RPMI8226 (cell line): ENCODE measurements at places on chromosomes 13 and 19.

GRCh38 chr13:106651442-106651841, 83.5 kb upstream of the ARGLU1 start:
- no peak for DNase-seq

- no peak for DNase-seq
Measured at GRCh38 chr13:65530688-65531087, 1699.4 kb downstream of the PCDH9 start.

GRCh38 chr19:41577144-41577830, 1.3 kb downstream of the CEACAM21 start:
- DNase-seq: no peak

- peak; percentile 3 for DNase-seq
Measured at GRCh38 chr19:44003461-44004009, 778 bp downstream of the ZNF230 start.

- no peak for DNase-seq
Measured at GRCh38 chr19:43457809-43458208, 7.6 kb downstream of the LYPD3 start.

DNA sequence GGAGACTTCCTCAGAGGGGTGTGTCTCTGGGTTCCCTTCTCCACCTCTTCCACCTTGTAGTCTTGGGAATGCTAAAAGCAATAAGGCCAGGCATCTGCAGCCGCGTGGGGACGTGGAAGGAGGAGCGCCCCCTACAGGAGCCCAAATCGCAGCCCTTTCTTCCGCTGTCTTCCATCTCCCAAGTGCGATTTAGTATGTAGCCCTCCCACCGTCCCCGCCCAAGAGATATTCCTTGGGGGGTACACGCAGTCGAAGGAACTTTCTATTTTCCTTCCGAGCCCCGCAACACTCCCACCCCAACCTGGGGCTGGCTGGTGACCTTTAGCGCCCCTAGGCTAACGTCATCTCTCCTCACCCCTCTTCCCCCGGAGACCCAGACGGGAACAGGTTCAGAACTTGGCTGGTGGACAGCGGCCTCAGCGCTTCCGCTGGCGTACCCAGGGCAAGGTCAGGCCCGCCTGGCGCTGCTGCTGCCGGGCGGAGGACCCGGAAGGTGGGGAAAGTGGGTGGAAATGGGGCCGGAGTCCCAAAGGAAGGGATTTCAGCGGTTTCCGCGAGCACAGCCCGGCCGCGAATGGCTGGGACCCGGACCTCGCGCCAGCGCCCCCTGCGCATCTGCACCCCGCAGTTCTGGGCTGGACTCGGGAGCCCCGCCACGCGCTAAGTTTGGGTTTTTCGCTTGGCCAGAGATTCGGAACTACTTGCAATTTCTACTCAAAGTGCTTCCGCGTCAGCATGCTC, 2.1 kb upstream of the PCDH8 start:
- peak; percentile 73 for DNase-seq

DNA sequence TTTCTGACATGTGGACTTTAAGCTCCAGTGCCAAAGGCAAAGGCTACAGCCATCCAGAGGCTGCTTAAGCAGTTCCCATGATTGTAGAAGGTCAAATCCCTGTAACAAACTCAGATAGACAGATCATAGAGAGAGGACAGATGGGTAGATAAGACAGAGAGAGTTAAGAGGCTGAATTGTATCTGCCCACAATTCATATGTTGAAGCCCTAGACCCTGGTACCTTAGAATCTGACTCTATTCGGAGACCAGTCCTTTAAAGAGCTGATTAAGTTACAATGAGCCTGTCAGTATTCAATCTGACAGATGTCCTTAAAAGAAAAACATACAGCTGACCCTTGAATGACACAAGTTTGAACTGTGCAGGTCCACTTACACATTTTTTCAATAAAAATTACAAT, 115.2 kb downstream of the RAP2A start:
- no peak for DNase-seq

GRCh38 chr13:36519432-36519831, 87.1 kb downstream of the CCNA1 start:
- DNase-seq: no peak

DNA sequence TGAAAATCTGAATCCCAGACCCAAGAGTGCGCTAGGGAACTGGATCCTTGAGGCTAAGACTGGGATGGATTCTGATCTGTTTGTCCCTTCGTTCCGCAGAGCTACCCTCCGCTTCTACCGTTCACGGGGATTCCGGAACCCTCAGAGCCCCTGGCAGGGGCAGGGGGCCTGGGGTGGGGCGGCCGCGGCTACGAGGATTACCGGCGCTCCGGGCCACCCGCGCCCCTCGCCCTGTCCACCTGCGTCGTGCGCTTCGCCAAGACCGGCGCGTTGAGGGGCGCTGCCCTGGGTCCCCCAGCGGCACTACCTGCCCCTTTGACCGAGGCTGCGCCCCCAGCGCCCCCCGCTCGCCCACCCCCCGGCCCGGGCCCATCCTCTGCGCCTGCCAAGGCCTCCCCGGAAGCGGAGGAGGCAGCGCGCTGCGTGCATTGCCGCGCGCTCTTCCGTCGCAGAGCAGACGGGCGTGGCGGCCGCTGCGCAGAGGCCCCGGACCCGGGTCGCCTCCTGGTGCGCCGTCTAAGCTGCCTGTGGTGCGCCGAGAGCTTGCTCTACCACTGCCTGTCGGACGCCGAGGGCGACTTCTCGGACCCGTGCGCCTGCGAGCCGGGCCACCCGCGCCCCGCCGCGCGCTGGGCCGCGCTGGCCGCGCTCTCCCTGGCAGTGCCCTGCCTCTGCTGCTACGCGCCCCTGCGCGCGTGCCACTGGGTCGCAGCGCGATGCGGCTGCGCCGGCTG, 7.1 kb downstream of the SPRED3 start:
- no peak for DNase-seq

DNA sequence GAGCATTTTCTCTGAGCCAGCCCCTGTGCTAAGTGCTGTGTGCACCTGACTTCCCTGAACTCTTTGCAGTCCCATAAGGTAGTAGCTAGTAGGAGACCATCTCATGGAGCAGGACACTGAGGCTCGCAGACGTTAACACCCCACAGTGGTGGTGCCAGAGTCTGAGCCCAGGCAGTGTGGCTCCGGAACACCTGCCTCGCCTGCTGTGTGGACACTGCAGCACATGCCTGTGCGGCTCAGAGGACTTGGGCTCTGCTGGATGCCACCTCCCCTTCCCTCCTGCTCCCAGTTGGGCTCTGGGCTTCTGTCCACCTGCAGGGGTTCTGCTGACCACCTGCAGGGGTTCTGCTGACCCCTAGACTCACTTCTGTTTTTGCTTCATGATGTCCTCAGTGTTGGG, 27.0 kb upstream of the SIGLEC11 start:
- DNase-seq: no peak

DNA sequence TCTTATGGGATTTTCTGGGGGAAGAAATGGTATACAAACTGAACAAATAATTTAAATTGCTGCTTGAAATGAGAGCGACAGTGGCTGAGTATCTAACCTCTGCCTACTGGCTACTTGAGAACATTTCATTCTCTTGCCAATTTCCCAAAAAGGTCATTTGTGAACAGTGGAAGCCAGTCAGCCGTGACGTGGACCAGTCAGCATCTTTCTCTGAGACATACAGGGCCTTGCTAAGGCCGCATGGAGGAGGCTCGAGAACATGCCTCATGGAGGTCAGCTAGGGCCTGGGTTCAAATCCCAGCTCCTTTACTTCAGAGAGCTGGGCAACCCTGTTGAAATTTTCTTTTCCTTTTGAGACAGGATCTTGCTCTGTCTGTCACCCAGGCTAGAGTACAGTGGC, 20.3 kb downstream of the ZC3H4 start:
- no peak for DNase-seq

DNA sequence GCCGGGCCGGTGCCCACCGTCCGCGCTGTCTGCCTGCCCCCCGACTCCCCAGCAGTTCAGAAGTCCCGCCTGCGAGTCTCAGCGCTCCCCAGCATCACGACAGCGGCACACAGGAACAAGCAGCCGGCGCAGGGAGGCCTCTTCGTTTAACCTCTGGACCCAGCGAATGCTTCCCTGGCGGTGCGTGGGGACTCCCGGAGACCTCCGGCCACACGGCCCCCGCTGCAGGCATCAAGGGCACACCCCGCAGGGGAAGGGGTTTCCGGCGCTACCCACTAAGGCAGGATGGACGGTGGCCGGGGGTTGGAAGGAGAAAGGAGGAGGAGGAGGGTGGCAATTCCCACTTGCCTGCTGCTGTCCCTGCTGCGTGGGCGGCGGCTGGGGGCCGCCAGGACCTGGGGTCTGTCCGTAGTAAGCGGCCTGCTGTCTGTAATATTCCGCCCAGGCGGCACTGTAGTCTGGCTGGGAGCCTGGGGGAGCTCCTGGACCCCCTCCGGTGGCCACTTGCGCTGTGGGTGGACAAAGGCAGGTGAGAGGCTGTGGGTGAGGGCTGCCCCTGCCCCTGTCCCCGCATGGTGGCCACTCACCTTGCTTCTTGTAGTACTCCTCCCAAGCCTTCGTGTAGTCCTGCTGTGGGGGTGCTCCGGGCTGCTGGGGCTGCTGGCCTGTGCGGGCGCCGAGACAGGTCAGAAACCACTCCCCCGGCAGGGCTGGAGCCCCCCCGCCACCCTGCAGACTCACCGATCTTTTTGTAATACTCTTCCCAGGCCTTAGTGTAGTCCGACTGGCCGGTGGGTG, 9.6 kb downstream of the KHSRP start:
- DNase-seq: no peak

- DNase-seq: no peak
Measured at GRCh38 chr13:95059306-95059705, 241.9 kb downstream of the ABCC4 start.

- DNase-seq: no peak
Measured at GRCh38 chr13:104650431-104650830, 1584.2 kb upstream of the SLC10A2 start.

DNA sequence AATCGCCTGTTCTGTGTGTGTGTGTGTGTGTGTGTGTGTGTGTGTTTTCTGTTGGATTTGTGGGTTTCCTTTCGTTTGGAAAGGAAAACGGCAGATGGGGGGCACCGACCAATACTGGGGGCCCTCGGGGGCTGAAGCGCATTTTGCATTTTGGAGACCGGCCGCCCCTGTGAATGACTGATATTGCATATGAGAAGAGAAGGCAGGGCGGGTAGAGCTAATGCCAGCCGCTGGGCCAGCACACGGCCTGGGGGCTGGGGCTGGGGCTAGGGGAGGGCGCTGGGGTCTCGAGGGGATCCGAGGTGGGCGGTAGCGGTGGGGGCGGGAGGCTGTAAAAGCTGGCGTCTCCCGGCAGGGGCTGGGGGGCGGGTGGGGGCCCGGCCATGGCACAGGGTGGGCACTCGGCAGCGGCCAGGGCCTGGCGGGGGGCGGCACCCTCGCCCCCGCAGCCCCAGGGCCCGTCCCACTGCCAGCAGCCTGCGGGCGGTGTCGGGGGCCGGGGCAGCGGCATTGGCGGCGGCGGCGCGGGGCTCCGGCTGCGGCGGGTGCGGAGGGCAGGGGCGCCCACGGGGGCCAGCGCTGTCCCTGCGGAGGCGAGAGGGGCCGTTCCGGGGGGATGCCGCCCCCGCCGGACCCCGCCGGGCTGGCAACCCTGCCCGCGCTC, 11.2 kb downstream of the ANO8 start:
- no peak for DNase-seq

DNA sequence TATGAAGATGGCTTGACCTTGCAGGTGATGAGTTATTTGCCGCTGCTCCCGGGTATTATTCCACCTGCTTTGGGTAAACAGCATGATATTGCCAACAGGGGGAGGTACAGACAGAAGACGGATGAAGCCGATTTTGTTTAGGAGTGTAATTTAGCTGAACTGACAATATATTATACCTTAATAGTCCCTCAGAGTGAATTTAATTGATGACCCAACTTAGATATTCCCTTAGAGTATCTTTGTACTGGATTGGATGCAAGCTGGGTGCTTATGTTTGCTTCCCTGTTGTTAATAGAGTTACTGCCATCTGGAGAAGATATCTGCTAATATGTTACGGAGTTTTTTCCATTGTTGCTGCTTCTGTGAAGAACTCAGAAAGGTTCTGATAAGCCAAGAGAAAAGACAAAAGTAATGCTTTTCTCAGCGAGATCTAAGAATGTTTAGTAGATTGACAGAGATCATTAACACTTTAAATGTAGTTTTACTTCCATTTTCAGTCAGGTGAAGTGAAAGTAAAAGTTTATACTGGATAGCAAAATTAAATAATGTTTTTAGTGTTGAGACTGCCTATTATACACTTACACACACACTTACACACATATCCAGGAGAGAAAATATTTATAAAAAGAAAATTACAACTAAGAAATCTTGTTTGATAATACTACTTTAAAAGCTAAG, 2220.8 kb upstream of the PCDH20 start:
- no peak for DNase-seq

GRCh38 chr13:97136418-97136817, 85.7 kb upstream of the MBNL2 start:
- no peak for DNase-seq

DNA sequence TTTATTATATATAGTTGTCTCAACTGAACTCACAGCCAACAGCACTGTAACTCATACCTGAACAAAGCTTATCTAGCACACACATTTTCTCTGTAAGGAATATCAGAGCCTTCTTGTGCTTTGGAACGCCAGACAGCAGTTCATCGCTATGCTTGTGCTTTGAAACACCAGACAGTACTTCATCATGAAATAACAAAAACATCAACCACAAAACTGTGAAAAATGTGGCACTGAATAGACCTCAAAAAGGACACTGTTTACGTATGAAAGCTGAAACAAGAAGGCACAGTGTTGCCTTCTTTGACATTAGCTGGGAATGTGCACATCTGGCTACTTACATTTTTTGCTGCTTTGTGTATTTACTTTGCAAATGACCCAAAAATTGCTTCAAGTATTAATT, 160.2 kb downstream of the PDS5B start:
- DNase-seq: no peak

GRCh38 chr13:112449545-112449930, 73.4 kb downstream of the SPACA7 start:
- no peak for DNase-seq

GRCh38 chr19:35320065-35320713, 8.8 kb upstream of the CD22 start:
- DNase-seq: no peak

GRCh38 chr13:98240135-98240534, 63.1 kb upstream of the RNF113B start:
- no peak for DNase-seq

GRCh38 chr13:39269411-39269810, 231.2 kb downstream of the NHLRC3 start:
- DNase-seq: no peak

GRCh38 chr19:14114854-14115253, 2.7 kb downstream of the PRKACA start:
- peak; percentile 62 for DNase-seq

- DNase-seq: no peak
Measured at GRCh38 chr13:107545946-107546502, 669.3 kb downstream of the LIG4 start.

DNA sequence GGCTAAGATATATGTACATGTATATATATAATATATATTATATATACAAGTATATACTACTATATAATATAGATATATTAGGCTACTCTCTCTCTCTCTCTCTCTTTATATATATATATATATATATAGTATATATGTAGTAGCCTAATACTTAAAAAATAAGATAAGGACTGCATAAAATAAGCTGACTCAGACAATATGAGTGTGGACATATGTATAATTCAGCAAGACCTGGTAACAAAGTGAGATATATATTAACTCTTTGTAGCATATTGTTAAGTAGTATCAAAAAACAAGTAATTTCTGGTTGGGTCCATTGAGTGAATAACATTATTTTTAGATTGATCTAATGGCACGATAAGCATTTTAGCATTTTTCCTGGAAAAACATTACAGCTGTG, 509.0 kb downstream of the GPC5 start:
- no peak for DNase-seq
